ENCODE measurements at places on chromosomes 13 and 19.

DNA sequence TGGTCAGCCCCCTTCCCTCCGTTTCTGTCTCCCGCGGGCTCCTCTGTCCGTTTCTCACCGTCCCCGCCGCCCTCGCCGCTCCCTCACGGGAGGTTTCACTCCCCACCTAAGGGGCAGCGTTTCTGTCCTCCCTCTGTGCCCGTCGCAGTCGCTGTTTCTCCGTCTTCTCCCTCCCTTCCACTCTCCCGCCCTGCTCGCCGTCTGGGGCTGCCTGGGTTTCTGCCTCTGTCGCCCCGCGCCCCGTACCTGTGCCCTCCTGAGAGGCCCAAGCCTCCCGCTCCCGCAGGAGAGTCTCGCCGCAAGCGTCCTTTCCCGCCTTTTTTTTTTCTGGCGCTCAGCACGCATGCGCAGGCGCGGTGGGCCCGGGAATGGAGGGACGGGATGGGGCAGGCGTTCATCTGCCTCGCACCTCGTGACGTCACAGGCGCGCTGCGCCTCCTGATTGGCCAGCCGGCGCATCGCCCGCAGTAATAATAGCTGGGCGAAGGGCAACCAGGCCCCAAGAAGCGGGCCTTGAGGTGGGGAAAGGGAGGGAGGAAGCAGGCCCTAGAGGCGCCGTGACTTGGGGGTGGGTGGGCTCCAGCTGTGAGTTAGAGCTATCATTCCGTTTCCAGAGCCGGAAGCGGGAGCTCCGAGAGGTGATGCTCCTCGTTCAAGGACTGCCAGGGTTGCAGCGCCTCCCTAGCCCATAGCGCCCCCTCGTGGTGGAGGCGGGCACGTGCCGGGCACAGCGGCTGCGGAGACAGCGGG, 15.4 kb downstream of the SSC5D start:
- DNase-seq: peak; percentile 87

DNA sequence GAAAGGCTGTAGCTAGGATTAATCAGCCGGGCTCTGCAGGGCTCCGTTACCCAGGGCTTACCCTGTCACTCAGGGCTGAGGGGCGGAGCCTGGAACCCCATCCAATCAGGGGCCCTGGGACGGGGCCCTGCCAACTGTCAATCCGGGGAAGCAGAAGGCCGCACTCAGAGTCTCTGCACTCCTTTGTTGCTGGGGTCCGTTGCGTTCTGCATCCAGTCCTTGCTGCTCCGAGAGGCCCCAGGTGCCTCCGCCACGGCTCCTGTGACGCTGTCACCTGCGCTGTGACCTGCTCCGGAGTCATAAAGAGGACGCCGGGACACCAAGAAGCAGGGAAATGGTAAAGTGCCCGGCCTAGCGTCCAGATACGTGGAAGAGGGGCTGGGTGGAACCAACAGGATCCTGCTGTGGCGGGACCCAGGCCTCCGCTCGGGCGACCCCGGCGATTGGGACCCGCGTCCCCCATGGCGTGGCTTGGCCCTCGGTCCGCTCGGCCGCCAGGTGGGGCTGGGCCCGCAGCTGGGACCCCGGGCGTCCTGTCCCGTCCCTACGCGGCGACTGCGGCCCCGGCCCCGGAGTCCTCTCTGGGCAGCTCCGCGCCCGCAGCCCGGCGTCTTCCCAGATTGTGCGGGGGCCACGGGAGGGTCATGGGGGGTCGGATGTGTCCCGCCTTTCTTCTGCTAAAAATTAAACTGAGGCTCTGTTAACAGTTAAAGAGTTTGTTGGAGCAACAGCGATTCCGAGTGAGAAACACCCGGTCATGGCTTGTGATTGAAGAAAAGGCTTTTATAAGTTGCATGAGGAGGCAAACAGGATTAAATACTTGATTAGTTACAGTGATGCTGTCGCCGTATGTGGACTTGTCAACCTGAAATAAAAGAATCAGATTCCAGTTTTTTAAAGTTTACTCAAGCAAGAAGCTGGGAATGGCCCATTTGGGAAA, at the start of gene ZNF491:
Gene ZNF491, plus strand, starts transcription at position 133 of the 940 bp plus-strand sequence. CDS start 7,431 bp downstream, outside the sequence.
- peak; percentile 63 for DNase-seq

DNA sequence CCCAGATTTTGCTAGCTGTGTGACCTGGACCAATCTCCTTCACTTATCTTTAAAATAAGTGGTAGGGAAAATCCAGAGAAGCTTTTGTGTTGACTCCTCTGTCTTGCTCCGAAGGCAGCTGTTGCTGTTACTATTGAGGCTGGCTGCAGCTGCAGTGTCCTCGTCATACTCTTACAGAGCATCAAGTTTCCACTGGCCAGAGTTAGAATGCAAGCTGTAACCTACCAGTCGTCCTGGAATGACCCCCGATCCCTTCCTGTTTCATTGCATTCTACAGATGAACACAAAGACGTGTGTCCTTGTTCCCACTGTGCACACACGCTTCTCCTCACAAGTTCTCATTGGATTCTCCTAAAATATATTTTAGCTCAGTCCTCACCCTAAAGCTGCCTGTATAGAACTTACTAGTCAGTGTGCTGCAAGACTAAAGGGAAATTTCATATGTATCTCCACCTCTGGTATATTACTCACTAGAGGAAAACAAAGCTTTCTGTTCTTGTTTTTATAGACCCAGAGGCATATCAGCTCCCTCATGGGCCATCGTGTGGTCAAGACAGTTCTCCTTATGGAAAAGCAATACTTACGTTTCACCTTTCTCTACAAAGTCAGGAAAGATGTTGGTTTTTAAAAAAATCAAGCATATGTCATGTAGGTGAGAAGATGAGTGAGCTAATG, 589.8 kb downstream of the LMO7 start:
- DNase-seq: no peak

- no peak for DNase-seq
Measured at GRCh38 chr19:49971991-49972411, 11.0 kb upstream of the SIGLEC11 start.

DNA sequence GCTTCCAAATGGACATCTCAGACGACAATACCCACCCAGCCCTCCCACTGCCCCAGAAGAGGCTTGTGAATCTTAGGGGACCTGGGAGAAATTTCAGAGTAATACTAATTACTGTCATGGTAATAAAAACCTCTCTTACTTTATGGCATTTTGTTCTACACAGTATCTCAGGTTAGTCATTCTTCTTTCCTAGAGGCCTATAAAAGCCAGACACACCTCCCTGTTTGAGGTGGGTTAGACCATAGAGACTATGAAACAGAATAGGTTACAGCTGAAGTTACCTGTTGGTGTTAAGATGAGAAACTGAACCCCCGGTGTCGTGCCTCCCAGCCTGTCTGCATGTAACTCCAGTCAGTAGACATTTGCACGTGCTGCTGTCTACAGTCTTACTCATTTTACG, 113.9 kb downstream of the SLC7A1 start:
- DNase-seq: no peak

Data from T-helper 1 cell (primary cell).